ENCODE measurements at places on chromosomes 6 and 20. TPM values are rescaled to one million over a fixed set of nuclear protein-coding genes. Genes with fewer than 3 reads are reported as not detected.

Gene TCF21
- total RNA-seq, result not detected

Gene SCAF8
- 36.1 TPM for total RNA-seq

- no peak for DNase-seq
These were observed 297.3 kb upstream of the FLRT3 start for GRCh38 chr20:14634665-14635064.

DNA sequence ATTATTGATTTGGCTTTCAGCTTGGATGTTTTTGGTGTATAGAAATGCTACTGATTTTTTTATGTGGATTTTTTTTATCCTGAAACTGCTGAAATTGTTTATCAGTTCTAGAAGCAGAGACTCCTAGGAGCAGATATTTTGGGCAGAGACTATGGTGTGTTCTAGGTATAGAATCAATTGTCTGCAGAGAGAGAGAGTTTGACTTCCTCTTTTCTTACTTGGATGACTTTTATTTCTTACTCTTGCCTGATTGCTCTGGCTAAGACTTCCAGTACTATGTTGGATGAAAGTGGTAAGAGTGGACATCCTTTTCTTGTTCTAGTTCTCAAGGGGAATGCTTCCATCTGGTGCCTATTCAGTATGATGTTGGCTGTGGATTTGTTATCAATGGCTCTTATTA lies 370.6 kb downstream of the PHF3 start:
- DNase-seq, result no peak

DNA sequence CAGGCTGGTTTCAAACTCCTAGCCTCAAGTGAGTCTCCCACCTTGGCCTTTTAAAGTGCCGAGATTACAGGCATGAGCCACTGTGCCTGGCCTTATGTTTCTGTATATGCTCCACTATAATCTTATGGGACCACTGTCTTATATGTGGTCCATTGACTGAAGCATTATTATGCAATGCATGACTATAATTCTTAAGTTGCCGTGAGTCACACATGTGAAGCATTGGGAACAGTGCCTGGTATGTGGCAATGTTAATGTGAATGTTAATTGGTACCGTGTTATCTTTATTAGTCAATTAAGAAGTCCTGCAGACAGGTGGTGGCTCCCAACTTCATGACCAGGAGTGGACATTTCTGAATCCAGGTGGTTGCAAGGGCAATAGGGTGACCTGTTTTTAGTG lies 14.7 kb upstream of the ASXL1 start:
- no peak for DNase-seq

- DNase-seq, result no peak
These were observed 83.2 kb downstream of the SHLD1 start for GRCh38 chr20:5833309-5833941.

Gene TFAP2C
- not detected for total RNA-seq

DNA sequence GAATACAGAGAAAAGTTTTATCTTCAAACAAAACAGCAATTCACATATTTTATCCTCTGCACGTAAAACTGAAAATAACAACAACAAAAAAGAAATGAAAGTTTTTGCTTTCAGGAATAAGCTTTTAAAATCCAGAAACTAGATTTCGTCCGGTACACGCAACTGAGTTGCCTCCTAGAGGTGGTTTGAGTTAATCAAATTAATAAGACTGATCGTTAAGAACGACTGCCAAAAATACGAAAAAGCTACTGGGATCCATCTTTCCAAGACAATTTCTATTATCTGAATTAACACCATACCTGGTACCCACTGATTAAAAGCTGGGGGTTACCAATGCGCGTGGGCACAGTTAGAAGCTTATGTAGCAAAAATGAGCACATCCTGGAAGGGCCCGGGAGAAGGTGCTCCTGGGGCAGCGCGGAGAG lies 669 bp downstream of the PDCD2 start:
- DNase-seq, result no peak

Gene ADGRF5
- total RNA-seq, result not detected

DNA sequence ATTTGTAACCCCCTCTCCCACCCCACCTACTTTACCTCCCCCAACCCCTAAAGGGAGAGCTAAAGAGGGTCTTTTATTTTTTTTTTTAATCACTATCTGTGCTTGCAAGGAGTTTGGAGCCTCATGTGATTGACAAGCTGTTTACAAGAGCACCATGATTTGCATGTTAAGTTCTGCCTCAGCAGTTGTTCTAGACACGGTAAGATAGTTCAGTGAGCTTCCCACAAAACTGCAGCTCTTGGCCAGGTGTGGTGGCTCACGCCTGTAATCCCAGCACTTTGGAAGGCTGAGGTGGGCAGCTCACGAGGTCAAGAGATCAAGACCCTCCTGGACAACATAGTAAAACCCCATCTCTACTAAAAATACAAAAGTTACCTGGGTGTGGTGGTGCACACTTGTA lies 5.0 kb upstream of the PXDC1 start:
- DNase-seq, result no peak

- no peak for DNase-seq
These were observed 28.9 kb downstream of the EYA2 start for GRCh38 chr20:46923550-46923949.

DNA sequence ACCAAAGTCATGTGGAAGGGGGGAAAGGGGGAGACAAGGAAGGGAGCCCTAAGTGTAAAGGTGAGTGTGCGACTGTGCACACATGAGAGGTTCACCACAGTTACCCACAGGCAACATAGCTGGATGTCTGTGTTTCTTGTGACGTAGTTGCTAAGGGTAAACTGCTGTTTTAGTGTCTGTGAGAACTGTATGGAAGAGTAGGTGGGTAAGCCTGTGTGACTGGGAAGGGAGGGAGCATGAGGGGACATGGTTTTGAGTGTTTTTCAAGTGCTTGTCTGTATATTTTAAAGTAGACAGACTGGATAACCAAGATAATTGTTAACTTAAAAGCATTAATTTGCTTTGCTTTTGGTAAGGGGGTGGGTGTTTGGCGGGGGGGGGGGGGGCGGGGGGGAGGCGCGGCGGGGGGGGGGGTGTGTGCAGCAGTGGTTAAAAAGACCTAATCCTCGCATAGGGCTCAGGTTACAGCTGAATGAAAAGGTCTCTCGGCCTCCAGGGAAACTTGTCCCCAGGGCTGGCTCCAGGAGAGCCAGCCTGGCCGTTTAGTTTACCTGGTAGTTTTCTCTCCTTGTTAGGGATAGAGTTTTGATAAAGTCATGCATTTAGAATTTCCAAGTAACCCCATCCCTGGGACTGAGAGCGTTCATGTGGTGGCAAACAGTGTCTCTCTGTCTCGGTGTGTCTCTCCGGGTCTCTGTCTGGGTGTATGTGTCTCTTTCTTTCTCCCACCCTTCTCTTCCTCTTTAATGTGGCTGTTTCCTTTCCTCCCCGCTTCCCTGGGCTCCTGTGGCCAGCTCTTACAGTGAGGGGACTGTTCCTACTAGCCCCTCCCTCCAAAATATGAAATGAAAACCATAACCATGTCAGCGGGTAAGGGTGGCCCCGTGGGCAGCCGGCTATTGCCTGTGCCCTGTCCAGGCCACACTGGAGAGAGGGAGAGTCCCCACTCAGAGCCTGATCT lies 3.4 kb downstream of the SCUBE3 start:
- no peak for DNase-seq

Gene CCN5
- total RNA-seq, result not detected

DNA sequence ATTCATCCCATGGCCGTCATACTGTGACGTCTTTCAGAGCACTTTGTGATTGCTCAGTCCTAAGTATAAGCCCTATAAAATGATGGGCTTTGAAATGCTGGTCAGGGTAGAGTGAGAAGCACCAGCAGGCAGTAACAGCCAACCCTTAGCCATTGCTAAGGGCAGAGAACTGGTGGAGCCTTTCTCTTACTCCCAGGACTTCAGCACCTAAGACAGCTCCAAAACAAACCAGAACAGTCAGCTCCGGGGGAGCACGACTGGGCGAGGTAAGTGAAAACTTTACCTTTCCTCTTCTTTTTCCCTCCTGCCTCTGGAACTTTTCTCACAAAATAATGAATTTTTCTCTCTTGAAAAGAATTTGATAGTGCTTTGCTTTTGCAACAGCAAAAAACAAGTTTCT lies at the start of gene VIP:
TSS of gene VIP (plus strand) at position 104 of the 400 bp plus-strand sequence. CDS start 1,381 bp downstream, outside the sequence.
- no peak for DNase-seq

DNA sequence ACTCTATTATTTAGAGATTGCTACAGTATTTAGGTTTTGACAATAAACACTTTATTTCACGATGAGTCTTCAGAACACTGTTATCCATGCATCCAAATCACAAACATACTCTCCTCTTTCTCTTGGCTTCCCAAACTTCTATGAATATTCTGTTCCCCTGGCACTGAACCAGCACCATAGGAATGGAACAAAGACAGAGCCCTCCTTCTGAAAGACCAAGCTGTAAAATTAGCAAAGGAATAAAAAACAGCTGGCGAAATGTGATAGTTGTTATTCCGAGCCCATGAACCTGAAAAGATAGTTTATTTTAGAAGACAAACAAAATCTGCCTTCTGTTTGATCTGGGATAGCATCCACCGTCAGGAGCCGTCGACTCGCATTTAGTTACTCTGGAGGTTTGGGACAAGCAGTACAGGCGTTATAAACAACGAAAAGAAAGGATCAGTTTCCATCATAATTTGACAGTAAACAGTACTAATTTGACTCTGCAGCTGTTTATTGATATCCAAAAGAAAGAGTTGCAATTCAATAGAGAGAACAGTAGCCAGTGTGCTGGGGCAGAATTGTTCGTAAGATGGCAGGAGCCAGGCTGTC lies 161.4 kb downstream of the CLIC5 start:
- no peak for DNase-seq

DNA sequence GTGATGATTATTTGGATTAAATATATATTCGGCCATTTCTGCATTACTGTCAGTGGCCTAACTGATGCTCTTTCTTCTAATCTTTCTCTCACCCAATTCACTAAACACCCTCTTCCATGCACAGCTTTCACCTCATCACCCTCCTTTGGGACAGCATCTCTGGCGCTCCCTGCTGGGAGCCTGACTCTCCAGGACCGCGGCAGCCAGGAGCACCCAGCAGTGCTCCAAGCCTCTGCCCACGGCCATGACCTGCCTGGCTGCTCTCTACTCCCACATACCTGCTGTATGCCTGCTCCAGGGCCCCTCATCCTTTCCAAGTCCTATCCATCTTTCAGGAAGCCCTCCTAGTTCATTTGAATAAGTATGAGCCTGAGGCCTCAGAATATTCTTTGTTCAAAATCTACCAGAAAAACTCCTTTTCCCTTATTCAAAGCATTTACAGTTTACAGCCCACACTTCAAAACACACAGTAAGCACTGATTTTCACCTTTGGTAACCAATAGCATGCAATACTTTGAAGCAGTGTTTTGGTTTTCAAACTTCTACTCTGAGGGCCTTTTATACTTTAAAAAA lies 15.2 kb downstream of the CTCFL start:
- no peak for DNase-seq

Gene SEMG2
- total RNA-seq, result not detected

DNA sequence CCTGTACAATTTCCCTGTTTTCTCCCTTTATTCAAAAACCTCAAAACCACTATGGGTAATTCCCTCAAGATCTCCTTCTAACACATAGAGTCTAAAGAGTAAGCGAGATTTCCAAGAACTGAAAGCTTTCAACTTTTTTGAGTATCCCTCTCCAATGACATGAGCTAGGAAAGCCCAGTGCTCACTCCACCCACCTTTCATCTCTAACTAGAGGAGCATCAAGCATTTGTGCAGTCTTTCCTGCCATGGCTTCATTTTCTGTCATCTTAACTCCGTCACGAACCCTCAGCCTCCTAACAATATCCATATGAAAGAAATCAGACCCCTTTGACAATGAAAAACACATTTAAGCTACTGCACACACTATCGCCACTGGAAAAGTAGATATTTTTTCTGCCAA lies 91.9 kb upstream of the SUPT3H start:
- no peak for DNase-seq

DNA sequence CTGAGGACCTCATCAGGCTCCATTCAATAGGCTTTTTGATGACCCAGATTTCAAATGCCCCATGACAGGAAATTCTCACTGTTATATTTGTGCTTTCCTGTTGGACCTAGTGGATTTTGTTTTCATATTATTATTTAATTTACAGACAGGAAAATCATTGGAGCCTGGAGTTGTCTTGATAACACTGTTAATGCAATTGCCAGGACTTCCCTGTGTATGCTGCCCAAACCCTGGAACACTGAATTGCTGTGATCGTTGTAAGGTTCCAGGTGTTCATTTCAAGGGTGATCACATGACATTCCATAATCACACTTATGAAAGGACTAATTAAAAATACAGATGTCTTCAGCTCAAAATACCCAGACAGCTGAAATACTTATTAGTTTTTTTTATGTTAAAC lies 783.2 kb downstream of the DHX35 start:
- DNase-seq, result no peak

DNA sequence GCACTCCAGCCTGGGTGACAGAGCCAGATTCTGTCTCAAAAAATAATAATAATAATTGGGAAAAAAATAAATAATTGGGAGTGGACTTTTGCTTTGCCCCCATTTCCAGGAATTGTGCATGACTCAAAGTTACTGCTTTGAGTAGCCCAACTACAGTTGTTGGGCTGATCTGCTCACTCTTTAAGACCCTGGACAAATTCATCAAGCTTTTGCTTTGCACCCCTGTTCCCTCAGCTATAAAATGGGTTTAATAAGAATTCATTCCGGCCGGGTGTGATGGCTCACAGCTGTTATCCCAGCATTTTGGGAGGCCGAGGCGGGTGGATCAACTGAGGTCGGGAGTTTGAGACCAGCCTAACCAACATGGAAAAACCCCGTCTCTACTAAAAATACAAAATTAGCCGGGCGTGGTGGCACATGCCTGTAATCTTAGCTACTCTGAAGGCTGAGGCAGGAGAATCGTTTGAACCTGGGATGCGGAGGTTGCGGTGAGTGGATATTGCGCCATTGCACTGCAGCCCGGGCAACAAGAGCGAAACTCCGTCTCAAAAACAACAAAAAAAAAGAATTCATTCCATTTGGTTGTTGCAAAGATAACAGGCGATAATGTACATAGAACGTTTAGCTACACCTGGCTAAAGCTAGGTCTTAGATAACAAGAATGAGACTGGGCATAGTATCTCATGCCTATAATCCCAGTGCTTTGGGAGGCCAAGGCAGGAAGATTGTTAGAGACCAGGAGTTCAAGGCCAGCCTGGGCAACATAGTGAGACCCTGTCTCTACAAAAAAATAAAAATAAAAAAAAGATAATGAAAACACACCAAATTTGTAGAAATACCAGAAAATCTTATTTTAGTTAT lies 87.9 kb upstream of the ZNF217 start:
- DNase-seq, result no peak

Gene SYNJ2
- total RNA-seq, result 41.2 TPM

- no peak for DNase-seq
These were observed 43.0 kb upstream of the PKHD1 start for GRCh38 chr6:52130440-52130839.

GRCh38 chr20:62155428-62156253 lies 12.1 kb downstream of the SS18L1 start:
- DNase-seq, result no peak

GRCh38 chr6:80605165-80605989 lies 498.9 kb downstream of the BCKDHB start:
- DNase-seq, result no peak

DNA sequence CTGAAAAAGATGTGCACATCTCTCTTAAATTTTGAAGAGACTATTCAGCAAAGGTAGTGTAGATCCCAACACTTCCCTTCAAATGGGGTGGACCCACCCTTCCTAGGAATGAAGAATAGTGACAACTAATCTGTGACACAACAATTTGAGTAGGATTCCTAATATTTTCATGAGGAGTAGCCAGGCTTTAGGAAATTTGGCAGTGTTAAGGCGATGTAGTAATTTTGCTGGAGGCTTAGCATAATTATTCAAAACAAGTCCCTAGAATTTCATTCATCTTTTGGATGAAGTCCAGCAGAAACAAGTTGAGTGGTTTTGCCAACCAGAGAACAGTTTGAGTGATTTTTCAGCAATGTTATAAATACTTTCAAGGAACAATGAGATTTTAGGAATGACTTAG lies 52.4 kb downstream of the ELOVL4 start:
- no peak for DNase-seq

Gene TAGAP
- total RNA-seq, result 44.8 TPM
